ENCODE measurements at places on chromosomes 12 and 14.

DNA sequence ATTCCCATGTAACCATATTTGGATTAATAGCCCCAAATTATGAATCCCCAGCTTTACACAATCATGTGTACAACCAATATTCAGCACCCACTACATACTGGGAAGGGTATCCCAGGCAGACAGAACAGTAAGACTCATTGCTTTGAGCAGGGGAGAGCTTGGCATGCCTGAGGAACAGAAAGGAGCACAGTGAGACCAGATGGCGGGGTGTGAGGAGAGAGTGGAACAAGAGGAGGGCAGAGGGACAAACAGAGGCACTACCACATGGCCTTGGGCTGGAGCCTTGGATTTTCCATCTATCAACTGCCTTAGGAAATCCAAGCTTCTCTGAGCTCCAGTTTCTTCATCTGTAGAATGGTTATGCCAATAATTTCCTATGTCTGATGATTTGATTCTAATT lies 3.8 kb downstream of the DGKA start:
- no peak for DNase-seq

DNA sequence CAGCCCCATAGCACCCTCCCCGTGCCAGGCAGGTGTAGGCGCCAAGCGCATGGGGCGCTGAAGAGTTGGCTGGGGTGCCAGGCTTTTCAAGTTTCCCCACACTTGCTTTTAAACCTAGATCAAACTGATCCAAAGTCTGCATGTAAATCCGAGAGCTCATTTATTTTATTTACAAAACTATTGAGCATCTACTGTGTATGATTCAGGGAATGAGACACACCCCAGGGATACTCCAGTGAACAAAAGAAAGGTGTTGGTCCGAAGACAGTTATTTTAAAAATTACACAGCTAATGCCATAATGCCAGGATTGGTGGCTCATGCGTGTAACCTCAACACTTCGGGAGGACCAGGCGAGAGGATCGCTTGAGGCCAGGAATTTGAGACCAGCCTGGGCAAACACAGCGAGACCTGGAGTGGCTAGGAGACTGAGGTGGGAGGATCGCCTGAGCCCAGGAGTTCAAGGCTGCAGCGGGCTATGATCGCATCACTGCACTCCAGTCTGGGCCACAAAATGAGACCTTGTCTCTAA lies 780 bp upstream of the SLC41A2 start:
- DNase-seq, result no peak

GRCh38 chr14:90397425-90398314 lies 841 bp downstream of the CALM1 start:
- DNase-seq, result peak; percentile 60

GRCh38 chr14:103332143-103332919 lies 1.7 kb upstream of the EIF5 start:
- no peak for DNase-seq

- no peak for DNase-seq
Observed at GRCh38 chr12:2341871-2342270, 289.1 kb downstream of the CACNA1C start.

Measured in Caco-2 (cell line).